NCI-H226 (cell line): ENCODE measurements at places on chromosomes 4 and X.

DNA sequence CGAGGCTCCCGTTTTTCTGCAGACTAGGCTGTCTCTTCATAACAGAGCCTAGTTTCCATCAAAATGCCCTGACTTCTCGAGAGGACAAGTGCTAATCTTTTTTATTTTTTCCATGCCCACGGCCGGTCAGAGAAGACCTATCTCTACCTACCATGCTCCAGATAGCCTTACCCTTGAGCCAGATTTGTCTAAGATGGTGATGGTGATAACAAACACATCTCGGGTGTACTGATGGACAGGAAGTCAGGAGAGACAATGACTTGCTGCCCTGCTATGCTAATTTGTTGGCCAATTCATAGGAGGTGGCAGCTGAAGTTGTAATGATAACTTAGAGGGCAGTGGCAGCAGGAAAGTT is 42.2 kb upstream of the NKRF start:
- no peak for DNase-seq

DNA sequence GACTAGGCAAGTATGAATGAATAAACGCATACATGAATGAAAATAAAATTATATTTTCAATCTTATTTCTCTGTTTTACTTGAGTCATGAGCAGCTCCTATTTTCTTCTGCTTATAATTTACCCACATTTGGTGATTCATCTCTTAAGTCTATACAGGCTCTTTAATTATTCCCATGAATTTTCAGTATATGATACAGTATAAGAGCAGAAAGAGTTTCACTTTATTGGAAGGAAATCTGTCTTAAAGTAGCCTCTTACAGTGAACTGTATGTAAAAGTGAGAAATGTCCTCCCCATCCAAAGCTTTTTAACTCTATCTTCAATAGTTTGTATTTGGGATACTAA is 50.8 kb downstream of the TMEM165 start:
- DNase-seq, result no peak

DNA sequence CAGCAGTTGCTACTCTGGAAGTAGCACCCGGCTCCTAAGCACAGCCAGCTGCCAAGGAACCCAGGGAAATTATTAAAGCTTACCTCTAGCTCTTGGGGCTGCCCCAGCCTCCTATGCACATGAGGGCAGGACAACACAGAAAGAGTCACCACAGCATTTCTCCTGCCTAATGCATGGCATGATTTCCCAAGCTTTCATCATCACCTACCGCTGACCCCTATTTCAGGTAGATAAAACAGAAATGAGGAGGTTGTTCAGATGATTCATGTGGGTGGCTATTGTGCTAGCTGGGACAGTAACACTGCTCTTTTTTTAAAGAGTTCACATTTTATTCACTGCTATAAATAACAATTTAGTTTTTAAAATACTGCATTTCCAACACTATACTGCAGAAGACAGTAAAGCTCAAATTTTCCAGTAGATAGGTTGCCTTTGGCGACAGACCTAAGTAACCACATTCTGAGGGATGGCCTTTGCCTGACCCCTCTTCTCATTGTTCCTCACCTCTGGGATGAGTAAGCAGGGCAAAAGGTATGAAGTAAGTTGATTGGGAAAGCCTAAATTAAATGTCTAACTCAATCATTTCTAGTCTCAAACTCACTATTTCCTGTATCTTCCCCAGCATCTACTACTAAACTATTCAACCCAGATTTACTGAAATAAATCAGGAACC is 16.7 kb downstream of the CASK start:
- peak; percentile 37 for DNase-seq

DNA sequence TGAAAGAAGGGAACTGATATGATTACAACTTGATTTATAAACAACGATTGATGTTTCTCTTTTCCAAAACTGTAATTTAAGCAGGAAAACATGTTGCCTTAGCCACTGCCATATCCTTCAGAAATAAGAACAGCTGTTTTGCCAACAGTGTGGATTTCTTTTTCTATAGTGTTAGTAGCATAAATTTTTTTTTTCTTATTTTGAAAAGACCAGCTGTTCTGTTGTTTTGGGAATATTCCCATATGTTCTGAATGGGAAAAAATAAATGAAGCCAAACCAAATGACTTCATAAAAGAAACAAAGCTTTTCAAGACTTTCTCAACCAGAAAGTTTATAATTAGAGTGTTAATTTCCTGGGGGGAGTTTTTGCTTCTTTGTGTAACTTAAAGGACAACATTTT is 83.9 kb upstream of the ARHGAP24 start:
- DNase-seq, result no peak

DNA sequence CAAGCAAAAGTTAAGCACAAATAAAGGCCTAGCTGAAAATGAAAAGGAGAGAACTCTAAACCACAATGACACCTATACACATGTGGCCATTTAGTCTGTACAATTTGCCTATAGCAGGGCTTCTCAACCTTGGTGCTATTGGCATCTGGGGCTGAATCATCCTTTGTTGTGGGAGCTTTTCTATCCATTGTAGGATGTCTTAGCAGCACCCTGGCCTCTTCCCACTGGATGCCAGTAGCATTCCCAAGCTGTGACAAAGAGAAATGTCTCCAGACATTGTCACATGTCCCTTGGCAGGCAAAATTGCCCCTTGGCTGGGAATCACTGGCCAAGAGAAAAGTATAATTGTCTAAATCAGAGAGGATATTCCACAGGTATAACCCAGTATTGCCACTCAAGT is 13.5 kb upstream of the PRPS2 start:
- DNase-seq, result no peak

DNA sequence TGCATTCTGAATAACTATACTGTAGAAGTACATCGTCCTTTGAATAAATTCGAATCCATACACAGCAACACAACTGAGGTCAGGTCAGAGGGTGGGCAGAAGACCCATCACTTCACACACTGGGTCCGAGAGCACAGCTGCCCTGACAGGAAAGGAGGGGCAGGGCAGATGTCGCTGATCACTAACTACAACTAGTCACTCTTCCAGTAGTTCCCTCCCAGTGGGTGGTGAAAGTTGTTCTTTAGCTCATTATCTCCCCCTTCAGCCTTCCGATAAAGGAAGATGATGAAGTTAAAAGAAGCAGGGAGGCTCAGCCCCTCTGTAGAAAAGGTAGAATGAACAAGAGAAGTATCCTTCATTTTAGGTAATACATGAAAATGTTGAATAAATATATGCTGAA is 278.9 kb downstream of the INPP4B start:
- DNase-seq, result no peak
